Stimulated activated CD8-positive, alpha-beta memory T cell treated with anti-CD3 and anti-CD28 coated beads, Interleukin-7, amount 100 ng/mL, for 24 hours (primary cell): ENCODE measurements at places on chromosomes 12 and 14.
A peak's percentile ranks its signal among the peaks of the same experiment; 100 is the strongest.

DNA sequence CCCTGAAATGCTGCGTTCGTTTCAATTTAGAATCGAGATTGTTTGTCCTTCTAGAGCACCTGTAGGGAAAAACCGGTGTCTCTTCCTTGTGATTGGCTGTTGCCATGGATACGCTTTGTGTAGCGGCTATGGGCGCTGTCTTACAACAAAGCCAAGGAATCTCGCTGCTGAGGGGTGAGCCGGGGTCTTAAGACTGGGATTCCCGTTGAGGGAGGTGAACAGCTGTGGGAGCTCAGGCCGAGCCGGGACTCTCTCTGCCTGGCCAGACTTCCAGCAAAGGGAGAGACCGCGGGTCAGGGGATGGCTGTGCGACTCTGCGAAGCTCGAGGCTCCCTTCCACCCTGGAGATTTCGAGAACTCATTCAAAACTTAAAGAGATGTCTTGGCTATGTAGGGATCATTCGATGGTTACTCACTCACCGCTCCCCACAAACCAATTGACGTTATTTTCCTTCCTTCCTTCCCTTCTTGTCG lies at the start of the genes LRRIQ1 and TSPAN19:
LRRIQ1 (plus strand) TSS at position 118 of the 474 bp plus-strand sequence. CDS start 1,826 bp downstream, outside the sequence.
TSPAN19 (minus strand) TSS at position 44 of the 474 bp plus-strand sequence. CDS start 6,331 bp downstream, outside the sequence.
- DNase-seq: no peak

- no peak for DNase-seq
Observed at GRCh38 chr14:99938376-99938775, 126.8 kb upstream of the EVL start.

DNA sequence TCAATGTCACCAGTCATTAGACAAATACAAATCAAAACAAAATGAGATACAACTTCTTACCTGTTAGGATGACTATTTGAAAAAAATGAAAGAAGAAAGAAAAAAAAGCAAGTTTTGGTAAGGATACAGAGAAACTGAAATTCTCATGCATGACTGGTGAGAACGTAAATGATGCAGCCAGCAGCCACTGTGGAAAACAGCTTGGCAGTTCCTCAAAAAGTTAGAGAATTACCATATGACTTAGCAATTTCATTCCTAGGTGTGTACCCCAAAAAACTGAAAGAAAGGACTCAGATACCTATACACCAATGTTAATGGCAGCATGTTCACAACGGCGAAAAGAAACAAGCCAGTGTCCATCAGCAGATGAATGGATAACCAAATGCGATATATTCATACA lies 26.6 kb downstream of the NINJ2 start:
- DNase-seq: no peak

- DNase-seq: no peak
Observed at GRCh38 chr14:105526776-105527380, 495 bp downstream of the TMEM121 start.

DNA sequence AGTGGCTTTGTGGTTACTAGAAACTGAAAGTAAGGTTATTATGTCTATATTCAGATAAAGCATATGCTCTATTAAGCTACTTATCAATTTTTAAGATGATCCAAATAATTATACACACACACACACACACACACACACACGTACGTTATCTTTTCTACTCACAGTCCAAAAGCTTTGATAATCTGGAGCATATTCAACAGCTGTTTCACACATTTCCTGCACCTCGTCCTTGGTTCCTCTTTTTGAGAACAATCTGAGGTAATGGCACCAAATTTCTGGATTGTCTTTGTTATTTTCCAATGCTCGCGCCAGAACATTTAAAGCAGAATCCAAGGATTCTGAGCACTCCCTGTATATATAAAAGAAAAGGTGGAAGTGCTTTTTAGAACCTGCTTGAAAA lies 37.5 kb downstream of the ZFC3H1 start:
- DNase-seq: no peak

DNA sequence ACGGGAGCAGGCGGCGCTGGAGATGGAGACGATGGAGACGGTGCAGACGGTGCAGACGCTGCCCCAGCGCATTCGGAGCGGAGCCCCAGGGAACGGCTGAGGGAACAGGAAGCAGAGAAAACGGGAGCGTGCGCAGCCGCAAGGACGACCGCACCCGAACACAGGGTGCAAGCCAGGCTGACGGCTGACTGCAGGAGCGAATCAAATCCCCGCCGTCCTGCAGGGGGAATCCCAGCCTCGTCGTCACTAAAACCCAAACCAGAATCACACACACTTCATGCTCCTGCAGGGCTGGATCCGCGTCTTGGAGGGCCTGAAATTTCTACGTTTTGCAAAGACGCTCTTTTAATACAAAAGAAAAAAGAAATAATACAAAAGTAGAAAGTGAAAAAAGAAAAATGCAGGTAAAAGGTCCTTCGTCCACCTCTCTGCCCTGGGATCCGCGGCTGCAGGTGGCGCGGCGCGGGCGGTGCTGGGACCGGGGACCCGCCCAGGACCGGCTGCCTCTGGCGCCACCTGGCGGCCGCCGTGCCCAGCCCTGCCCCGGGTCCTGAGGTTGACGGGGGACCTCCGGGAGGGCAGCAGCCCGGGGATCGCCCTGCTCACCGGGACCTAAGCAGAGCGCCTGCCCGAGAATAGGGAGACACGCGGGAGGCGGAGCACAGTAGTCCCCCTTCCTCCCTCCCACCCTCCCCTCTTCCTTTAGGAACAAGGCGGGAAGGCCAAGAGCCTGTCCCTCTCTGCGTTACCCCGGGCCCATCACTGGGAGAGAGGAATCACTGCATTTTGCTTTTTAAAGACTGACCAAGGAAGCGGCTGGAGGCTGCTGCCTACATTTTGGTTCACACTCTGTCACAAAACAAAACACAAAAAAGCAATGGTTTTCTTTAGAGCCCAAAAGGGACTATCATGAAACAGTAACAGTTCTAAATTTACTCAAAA lies 20.1 kb downstream of the STX2 start:
- DNase-seq: peak; percentile 56

DNA sequence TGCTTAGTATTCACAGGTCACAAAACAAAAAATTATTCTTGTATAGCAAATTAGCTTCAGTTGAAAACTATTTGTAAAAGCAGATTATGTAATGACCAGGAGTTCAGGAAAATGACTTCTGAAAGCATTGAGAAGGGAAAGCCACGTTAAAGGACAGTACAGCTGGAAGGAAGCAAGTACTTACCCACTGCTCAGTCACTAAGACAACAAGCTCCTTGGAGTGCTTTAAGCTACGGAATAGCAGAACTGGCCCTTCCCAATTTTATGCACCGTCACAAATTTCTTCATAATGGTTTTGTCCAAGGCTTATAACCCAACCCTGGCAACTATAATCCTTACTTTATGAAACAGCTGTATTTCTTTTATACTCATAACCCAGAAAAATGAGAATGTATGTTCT lies 13.0 kb upstream of the SNAPC1 start:
- DNase-seq: no peak

DNA sequence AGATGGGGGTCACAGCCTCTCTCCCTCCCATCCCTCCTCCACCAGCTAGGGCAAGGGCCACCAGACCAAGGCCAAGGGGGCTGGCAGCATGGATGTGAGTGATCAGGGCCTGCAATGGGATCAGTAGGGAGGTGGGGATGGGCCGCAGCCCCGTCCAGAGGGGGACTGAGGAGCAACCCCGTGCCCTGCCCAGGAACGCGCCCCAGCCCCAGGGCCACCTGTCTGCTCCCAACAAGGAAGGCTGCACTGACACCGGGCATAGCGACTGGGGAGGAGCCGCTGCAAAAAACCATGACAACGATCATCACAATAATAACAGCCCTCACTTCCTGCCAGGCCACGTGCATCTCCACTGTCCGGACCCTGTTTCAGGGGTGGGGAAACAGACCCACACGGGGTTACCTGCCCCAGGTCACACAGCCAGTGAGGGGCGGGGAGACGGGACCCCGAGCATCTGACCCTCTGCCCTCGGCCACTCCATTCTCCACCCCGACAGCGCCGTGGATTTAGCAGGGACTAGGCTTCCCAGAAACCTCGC lies 24.3 kb downstream of the NCOR2 start:
- no peak for DNase-seq

GRCh38 chr12:466039-466438 lies 6.3 kb downstream of the B4GALNT3 start:
- no peak for DNase-seq

GRCh38 chr14:51082349-51082748 lies 12.6 kb downstream of the TRIM9 start:
- DNase-seq: no peak

DNA sequence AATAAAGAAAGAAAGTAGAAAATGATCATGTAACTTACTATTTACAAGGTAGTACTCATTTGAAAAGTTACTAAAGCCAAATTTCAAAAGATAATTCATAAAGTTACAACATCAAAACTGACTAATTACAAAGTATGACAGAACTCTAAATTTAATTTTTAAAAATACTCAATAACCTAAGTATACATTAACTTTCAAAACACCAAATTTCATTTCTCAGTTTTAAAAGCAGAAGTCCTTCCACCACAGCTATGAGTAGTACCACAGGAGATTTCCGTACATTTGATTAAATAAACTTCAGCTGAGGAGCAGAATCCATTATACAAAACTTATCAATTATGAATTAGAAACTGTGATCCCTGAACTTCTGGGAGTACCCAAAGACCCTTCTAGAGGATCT lies 100.8 kb upstream of the BBS10 start:
- DNase-seq: no peak

GRCh38 chr14:103304706-103305105 lies 29.3 kb upstream of the EIF5 start:
- no peak for DNase-seq

DNA sequence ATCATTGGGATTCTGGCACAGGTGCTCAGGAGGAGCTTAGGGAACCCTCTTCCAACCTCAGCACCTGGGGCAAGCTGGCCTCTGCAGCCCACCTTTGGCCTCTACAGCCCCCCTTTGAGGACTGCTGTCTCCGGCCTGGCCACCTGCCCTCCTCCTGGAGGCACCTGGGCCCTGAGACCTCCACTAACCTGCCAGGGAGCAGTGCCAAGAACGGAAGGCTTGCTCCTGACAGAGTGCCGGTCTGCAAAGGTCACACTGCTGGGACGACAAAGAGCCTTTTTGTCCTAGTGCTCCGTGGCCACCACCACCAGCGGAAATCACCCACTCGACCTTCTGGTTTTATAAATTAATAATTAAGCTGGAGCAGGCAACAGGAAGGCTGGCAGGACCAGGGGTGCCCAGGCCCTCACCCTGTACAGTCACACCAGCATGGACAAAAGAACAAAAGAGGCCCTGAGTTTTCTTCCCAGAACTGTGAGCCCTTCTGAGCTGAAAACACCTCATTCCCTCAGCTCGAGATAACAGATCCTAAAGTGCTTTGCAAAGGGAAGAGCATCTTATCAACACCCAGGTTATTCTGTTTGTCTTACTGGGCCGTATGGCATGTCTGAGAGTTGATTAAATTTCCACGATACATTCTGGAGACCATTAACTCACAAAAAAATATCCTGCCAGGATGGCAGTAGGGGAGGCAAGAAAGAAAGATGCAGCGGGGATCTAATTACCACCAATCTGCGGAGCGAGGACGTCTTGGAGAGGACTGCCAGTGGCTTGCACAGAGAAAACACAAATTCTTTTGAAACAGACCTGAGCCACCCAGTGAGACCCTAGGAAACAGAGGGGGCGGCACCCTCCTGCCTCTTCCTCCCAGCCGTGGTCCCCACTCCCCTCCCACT lies 8.2 kb downstream of the TESC start:
- no peak for DNase-seq
